ENCODE measurements at places on chromosomes 3 and 15.

GRCh38 chr3:18233987-18234716 is 191.0 kb downstream of the SATB1 start:
- no peak for DNase-seq

DNA sequence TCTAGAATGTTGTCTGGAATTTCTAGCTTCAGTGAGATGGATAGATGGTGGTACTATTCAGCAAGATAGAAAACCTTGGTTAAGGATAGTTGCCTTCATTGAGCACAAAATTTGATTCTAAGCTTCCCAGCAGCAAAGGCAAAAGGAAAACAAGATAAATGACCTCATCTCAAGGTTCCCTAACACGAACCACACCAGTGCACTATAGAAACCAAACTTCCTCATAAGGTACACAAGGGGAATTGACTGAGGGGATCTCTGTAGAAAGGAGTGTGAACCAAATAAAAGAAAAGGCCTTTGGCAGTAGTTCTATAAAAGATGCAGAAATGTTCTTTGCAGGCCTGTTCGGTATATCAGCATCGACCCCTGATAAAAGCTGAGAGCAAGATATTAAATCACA is 288.9 kb downstream of the SHQ1 start:
- DNase-seq, result no peak

- DNase-seq, result peak; percentile 25
These were observed 1.2 kb downstream of the BNC1 start for GRCh38 chr15:83283138-83283812.

DNA sequence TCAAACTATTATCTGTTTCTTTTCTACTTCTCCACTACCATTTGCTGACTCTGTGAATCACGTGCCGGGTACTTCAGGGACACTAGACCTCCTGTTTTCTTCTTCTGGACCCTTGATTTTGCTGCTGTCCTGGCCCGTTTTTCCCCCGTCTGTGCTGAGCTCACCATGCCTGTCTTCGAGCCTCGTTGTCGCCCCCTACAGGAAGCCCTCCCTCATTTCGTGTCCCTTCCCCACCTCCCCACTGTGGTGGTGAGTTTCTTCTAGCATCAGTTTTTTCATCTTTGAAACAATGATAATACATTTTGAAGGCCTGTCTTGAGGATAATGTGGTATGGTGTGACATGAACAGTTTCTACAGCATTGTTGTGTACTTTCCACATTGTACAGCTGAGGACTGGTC is 12.8 kb downstream of the GABRG3 start:
- DNase-seq, result no peak

DNA sequence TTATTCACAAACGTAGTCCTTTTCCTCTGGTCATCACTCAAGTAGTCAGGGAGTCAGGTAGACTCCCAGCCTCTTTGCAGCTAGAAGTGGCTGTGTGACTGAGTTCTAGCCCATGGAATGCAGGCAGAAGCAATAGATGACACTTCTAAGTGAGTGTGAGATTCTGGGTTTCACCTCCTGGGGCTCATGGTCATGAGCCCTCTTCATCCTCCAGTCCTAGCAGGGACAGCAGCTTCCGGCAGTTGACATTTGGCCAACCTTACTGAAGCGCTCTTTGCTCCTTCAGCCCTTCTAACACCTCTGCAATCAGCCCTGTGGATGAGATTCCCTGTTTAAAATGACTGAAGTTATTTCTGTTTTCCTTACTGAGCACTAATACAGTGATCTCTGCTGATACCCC is 21.8 kb downstream of the SLC12A8 start:
- DNase-seq, result no peak

GRCh38 chr3:145089337-145089736 is 1071.6 kb downstream of the PLOD2 start:
- no peak for DNase-seq

DNA sequence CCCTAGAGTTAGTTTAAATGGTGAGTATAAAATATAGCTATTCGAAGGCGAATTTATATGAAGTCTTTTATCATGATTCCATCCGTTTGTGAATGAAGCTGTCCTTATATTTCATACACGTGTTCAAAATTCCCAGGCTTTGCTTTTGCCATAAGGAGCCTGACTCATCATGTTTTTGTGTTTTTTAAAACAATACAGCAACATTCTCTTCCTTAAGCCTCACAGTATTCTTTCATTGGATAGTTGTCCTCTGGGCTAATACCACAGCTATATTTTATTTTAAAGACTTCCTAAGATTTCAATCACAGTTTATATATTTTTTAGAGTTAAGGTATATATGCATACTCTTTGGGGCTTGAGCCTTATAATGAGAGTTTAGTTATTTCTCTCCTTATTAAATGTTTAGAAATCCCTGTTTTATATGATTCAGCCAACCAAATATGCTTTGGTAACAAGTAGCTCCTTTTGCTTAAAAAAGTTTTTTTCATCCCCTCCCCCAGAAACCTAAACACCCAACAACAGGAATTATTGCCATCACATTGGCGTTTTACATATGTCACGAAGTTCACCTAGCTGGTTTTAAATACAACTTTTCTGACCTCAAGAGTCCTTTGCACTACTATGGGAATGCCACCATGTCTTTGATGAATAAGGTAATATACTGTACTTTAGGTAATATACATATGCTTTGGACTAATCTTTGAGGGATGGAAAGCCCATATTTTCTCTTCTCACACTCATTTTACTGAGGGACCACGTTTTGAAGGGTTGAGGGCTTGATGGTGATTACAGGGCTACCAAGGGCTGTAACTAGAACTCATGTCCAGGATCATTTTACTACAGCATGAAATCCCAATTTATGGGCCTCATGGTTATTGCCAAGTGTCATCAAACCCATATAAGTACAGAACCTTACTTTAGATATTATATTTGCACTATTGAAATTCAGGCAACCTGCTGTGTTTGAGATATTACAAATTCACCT is 28.5 kb downstream of the ST3GAL6 start:
- DNase-seq, result no peak

GRCh38 chr3:171516765-171517164 is 56.6 kb upstream of the TNIK start:
- DNase-seq, result no peak

DNA sequence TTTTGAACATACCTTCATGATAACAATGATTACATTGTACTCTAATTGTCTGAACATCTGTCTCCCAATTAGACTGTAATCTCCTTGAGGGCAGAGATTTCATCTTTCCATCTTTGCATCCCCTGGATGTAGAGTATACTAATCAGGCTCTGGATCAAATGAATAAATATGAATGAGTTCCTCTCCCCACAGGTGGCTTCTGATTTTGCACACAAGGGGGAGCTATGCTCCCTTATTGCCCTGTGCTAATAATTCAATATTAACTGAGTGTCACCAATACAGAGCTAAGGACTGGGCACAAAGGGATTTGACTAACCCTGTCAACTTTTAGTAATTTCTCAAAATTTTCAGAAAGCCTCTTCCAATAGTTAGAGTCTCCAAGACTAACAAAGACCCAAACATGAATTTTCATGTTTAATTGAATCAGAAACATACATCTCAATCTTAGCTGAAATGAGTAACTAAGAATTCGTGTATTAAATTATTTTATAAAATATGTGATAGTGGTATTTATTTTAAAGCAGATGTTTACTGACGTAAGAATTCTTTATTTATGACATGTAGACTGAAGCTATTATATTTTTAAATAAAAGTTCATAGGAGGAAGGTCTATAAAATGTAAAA is 3.0 kb downstream of the DUOXA1 start:
- DNase-seq, result no peak

- no peak for DNase-seq
These were observed 581.4 kb upstream of the TBL1XR1 start for GRCh38 chr3:177778633-177779032.

GRCh38 chr3:54905261-54905888 is 22.5 kb downstream of the LRTM1 start:
- no peak for DNase-seq

GRCh38 chr15:78077053-78077870 is at the start of gene TBC1D2B:
Gene TBC1D2B (minus strand): TSS chr15:78077711. CDS start chr15:78077652, 59 bp downstream.
- DNase-seq, result peak; percentile 56

DNA sequence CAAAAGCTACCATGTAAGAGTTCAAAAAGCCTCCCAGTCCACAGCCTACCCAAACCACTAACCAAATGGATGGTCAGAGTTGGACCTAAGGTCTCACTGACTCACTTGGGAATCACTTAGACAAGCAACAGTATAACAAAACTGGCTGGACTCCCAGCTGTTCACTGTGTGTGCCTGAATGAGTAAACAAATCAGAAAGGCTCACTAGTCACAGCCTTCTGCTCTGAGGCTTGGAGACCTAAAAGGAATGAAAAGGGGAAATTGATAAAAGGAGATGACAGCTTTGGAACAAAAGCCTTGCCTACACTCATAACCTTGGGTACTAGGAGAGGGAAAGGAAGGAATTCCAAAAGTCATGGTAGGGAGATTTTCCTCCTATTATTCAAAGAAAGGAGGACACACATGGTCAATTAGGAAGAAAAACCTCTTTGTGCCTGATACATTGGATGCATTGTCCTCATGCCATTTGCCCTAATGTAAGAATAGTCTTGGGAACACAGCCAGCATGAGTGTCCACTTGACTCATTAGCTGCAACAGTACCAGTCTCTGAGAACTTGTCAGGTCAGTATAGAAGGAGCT is 92.3 kb downstream of the FRMD5 start:
- DNase-seq, result peak; percentile 3

DNA sequence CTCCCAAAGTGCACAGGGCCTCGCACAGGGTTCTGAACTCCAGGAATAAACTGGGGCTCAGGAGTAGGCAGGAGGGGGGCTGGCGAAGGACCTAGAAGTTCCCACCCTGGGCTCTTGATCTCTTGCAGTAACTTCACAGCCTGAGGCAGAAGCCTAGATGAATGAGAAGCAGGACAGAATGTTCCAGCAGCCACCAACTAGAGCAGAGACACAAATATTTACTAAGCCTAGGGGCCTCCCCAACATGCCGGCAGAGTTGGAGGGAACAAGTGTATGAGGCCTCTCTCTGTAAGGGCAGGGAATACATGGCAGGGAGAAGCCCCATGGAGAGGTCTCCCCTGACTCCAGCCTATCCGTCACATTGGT is 25.3 kb upstream of the C15orf39 start:
- DNase-seq, result no peak

- no peak for DNase-seq
These were observed 75.2 kb downstream of the APBA2 start for GRCh38 chr15:28960979-28961378.

DNA sequence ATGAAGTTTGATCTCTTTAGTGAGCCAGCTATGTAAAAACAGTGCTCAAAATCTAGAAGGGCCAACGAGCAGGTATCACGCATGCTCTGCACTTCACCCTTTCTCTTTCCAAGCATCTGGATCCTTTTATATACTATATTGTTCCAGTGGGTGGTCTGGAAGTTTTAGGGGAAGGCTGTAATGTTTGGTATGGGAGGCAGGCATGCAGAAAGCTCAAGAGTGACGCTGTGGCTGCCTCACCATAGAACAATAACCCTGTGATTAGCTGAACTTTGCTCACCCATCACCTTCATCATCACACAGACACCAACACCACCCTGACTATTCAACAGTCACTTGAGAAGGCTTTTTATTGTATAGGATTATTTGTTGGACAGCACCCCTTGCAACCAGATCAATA is 81.6 kb downstream of the FBN1 start:
- DNase-seq, result no peak
